ENCODE measurements at places on chromosomes 2 and 18.

DNA sequence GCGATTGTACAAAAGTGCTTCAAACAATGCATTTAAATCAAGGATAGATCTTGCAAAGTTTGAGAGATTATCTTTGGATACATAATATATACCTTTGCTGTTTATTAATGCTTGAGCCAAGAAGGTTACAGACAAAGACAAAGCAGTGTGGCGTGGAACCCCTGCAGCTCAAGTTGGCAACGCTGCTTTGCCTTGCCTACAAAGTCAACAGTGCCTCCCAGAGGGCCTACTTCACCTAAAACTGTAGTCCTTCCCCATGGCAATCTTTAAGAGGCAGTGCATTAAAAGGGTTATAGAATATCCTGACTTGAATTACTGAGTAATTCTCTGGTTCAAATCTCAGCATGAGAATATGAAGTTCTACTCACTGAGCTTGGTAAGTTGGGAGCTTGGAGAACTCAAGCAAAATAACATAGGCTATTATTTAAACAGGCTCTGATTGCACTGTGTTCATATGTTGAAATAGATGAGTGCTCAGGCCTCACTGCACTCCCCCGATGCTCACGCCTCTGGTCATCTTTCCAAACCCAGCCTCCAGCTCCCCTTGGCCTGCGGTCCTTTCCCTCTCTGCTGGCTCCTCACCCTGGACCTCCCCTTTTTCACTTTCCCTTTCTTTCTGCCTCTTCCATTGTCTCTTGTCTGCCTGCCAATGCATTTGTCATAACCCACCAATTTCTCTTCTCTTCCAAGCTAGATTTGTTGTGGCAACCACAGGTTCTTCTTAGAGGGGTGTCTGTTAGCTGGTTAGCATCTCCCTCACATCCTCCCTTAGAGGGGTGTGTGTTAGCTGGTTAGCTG lies 96.5 kb downstream of the MYT1L start:
- peak; percentile 69 for DNase-seq

DNA sequence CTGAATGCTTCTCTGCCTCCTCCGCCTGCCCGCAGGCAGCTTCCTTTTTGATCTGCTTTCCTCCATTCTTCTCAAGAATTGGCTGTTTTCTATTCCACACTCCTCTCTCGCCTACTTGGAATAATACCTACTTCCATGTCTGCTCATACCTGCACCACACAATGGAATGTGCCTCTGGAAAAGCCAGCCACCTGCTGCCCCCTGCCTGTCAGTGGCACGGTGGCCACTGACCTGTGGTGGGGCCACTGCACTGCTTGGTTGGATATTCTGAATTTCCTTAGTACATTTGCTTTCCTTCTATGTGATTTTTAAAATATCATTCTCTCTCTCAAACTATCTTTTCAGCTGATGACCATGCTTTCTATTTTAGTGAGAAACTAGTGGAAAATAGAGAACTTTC lies 406.9 kb downstream of the DCDC2C start:
- DNase-seq, result no peak

- DNase-seq, result no peak
These were observed 26.1 kb downstream of the IGFBP2 start for GRCh38 chr2:216659276-216659675.

- no peak for DNase-seq
These were observed 5.5 kb upstream of the HNRNPA3 start for GRCh38 chr2:177207101-177207500.

DNA sequence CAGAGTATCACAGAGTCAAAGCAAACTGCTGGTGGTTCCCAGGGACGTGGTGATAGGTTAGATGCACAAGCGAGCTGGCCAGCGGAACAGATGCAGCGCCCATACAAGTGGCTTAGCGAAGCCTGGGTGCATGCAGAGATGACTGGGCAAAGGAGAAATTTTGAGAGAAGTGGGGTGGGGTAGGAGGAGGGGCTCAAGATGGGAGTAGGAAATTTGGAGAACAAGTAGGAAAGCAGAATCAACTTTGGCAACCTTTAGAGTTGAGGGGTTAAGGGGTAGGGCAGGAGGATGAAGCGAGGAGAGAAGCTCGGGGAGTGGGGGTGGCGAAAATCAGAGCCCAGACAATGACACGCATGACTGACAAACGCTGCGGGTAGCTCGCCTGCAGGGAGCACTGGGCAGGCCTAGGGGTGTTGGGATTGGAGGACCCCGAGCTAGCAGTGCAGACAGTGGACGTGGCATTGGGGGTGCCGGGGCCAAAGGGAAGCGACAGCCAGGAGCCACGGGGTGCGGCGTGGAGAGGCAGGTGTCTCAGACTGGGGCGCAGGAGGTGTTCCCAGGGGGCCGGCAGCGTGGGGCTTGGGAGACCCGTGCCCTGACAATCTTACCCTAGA lies 431 bp downstream of the FAM98A start:
- DNase-seq, result no peak

GRCh38 chr2:188382107-188382506 lies 90.4 kb downstream of the GULP1 start:
- DNase-seq, result no peak

GRCh38 chr18:46067438-46068007 lies 4.5 kb downstream of the PSTPIP2 start:
- no peak for DNase-seq

GRCh38 chr2:88897715-88898114 lies 206.2 kb downstream of the RPIA start:
- no peak for DNase-seq

DNA sequence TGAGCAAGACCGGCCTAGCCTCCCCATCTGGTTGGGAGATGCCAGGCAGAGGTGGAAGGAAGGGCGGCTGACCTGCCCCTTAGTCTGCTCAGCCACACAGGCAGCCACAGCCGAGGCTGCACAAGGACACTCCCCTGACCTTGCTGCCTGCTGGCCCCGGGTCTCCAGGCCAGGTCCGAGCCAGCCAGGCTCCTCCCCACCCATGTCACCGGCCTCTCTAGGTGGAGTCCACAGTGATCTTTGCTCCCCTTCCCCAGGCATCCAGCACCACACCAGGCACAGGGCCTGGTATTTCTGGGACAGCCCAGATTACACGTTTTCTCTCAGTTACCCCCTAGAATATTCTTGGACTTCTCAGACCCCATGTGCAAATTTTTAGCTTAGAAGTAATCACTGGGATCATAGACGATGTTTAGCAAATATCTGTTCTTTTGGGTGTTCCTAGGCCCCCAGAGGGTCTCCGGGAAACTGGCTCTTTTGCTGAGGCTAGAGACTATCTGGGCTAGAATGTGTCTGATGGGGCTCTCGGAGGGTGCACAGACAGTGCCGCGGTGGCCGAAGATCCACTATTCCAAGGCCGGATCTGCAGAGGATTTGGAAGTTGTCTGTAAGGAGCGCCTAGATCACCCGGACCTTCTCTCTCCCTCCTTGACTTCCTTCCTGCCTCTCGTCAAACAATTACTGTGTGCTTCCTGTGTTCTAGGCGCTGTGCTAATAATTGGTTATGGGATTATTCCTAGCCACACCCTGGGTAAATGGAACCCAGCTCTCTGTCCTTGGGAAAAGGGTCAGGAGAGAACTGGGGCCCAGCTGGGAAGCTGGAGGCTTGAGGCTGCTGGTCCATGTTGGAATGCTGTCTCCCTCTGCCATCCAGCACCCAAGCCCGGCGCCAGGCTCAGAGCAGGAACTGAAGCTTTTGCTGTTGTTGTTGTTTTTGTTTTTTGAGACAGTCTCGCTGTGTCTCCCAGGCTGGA lies 46.9 kb downstream of the ODC1 start:
- DNase-seq, result no peak

DNA sequence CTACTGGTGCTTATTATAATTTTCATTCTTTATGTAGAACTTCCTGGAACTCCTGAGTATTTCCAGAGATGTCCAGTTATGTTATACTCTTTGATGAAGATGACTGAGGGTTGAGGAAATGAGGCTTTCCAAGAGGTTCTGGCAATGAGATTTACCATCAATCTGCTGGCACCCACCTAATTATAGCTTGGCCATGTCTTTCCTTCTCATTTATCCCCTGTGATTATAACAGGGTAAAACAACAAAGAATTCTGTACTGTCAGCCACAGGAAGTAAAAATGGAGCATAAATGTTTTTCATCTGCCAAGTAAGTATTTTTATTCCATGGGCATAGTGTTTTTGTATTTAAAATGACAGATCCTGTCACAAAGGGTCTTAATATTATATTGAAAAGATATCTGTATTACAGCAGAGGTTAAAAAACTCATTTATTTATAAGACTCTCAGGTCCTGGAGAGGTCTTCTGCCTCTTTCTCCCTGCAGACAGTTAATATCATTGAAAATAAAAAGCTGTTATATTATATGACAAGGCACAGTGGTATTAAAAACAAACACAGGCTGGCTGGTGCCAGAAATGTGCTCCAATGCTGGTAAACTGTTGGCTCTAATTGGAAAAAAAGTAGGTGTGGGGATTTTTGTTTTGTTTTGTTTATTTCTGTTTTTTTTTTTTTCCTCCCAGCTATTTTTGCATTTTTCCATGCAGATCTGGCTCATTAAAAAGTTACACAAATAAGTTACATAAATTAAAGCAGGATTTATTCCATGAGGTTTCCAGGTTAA lies 1764.1 kb upstream of the CELF4 start:
- DNase-seq, result no peak

GRCh38 chr2:236781933-236782816 lies 212.6 kb downstream of the ACKR3 start:
- no peak for DNase-seq

DNA sequence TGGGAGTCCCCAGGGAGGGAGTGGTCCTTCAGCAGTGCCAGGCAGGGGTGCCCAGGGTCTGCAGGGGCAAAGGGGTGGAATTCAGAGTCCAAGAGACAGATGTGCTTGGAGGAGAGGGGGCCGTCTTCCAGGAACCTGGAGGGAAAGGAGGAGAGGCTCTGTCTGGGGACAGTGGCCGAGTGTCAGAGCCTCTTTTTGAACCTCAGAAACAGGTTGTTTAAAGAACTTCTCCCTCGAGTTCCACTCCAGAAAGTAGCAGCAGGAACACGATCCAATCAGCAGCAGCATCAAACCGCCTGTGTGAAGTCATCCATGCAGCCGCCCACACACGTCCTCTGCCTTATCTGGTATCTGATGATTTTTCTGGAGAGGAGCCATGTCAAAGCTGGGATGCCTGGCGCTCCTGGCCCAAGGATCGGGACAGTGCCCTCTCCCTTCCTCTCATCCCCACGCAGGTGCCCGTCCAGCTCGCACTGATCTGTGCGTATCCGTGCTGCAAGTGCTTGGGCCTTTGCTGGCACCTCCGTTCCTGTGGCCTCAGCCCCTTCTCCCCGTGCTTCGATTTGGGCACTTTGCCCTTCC lies 205.1 kb downstream of the NDUFA10 start:
- no peak for DNase-seq

GRCh38 chr2:108554528-108554927 lies 20.3 kb downstream of the LIMS1 start:
- DNase-seq, result no peak

GRCh38 chr18:61719671-61720070 lies 173.1 kb downstream of the RNF152 start:
- DNase-seq, result no peak

DNA sequence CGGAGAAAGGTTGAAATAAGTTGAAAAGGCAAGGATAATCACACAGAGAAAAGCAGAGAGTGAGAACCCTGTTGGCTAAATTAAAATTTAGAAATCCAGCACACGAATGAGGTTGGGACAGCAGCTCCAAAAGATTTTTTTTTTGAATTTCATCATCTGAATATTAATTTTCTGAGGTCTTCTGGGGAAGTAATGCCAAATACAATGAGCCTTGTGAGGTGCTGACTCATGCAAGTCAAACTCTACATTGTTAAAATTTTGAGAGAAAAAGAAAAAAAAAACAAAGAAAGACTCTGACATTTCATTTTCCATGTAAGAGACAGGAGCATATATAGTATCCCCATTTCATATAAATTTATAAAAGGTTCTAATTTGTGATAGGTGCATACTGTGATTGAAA lies 614.2 kb upstream of the CDH2 start:
- no peak for DNase-seq
